ENCODE measurements at places on chromosomes 12 and 14.

DNA sequence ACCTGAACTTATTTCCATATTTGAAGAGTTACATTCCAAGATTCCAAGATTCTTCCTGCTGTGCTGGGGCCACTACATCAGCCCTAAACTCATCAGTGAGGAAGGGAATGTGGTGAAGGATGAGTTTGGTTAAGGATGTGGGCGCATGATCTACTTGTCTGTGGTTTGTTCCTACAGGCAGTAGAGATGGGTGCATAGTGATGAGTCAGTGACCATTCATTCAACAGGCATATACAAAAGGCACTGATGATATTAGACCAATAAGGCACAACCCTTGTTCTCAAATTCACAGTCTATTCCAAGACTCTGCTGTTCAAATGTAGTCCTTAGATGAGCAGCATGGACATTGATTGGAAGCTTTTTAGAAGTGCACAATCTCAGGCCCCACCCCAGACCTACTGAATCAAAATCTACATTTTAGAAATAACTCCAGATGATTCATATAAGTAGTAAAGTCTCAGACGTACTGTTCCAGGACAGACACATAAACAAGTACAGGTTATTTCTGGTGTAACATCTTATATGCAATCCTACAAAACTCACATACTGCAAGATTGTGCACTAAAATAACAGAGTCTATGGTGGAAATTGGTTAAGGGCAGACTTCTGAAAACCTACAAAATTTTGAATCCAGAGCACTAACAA is 47.7 kb upstream of the MAP3K9 start:
- DNase-seq = no peak

- no peak for DNase-seq
These were observed 41.9 kb downstream of the HCAR2 start for GRCh38 chr12:122661246-122661645.

DNA sequence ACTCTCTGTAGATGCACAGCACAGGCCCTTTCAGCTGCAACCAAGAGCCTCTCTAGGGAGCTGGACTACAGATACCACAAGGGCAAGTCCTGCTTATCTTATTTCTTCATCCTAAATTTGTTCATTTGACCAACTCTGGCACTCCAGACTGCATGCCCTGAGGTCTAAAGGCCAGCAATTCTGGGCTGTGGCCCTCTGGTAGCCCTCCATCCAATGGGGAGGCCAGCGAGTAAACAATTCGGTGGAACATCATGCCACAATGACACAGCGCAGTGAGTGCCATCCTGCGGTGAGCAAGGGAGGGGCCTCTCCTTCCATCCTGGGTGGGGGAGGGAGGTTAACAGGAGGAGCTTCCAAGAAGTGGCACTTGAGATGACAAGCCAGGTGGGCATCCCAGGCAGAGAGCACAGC is 652 bp upstream of the SELPLG start:
- DNase-seq = no peak

GRCh38 chr14:67917006-67917405 is 97.4 kb downstream of the RAD51B start:
- no peak for DNase-seq

DNA sequence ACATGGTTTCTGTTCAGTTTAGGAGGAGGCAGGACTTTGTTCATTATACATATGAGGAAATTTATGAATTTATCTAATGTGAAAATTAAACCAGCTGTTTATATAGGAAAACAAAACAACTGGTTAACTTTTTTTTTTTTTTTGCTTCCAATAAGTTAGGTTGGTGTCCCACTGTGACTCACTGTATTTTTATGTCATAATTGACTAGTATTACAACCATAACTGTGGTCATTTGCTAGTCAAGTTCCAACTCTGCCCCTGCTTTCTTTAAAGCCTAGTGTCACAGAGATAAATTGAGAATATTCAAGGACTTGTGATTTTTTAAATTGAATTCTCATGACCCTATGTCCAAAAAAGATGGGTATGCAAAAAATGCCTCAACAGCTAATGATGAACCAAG is 227.7 kb downstream of the BCAT1 start:
- DNase-seq = no peak

DNA sequence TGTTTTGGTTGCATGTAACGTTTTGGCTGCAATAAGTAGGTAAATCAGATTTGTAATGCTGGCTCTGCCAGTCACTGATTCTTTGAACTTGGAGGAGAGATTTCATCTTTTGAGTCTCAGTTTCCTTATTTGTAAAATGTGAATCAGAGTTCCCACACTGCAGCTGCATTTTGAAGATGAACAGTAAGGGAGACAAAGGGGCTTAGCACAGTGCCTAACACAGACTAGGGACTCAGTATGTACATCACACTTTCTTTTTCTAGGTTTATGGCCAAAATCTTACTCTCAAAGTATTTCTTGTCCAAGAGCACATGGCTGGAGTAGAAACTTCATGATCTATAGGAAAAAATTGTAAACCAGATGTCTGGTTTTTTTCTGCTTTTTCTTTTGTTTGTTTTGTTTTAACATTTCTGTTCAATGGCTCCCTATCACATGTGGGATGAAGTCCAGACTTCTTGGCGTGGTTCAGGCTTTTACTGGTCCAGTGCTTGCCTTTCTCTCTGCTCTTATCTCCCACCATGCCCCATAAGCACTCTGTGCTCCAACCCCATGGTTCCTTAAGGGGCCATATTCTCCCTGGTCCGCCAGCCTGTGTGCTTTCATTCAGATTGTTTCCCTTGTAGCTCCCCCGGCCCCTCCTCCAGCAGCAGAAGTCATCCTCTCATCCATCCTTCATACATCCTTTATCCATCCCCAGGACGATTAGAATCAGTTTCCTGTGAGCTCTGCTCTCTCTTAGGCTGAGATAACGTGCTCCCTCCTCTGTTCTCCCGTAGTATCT is 58.0 kb downstream of the SYNE2 start:
- DNase-seq = no peak

DNA sequence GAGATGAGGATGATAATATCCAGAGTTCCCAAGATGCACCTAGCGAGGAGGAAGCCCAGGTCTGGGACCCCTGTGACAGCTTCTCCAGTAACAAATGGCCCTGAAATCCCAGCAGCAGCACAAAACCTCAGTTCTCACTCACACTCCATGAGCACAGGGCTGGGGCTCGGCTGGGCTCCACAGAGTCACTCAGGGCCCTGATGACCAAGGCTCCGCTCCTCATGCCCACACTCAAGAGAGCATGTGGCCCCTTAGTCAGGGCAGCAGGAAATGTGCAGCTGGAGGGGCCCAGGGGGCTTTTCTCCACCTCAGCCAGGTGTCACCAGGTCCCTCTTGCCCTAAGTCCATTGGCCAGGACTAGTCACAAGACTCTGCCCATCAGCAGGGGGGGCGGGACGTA is 242.7 kb upstream of the SFSWAP start:
- DNase-seq = no peak

GRCh38 chr14:91114079-91115065 is 499 bp downstream of the DGLUCY start:
- peak; percentile 28 for DNase-seq

GRCh38 chr12:98466640-98467400 is 48.6 kb upstream of the TMPO start:
- DNase-seq = no peak

- DNase-seq = no peak
These were observed 412.7 kb upstream of the SEL1L start for GRCh38 chr14:81946375-81946774.

GRCh38 chr12:114166362-114166761 is 200.2 kb upstream of the RBM19 start:
- peak; percentile 8 for DNase-seq

GRCh38 chr14:100091386-100091785 is 26.2 kb downstream of the EVL start:
- DNase-seq = no peak

DNA sequence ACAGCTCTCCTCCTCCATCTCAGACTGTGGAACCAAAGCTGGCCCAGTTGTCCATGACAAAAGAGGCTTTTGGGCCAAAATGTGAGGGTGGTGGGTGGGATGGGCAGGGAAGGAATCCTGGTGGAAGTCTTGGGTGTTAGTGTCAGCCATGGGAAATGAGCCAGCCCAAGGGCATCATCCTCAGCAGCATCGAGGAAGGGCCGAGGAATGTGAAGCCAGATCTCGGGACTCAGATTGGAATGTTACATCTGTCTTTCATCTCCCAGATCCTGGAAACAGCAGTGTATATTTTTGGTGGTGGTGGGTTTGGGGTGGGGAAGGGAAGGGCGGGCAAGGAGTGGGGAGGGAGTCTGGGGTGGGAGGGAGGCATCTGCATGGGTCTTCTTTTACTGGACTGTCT is 11.8 kb upstream of the TAMALIN start:
- no peak for DNase-seq

DNA sequence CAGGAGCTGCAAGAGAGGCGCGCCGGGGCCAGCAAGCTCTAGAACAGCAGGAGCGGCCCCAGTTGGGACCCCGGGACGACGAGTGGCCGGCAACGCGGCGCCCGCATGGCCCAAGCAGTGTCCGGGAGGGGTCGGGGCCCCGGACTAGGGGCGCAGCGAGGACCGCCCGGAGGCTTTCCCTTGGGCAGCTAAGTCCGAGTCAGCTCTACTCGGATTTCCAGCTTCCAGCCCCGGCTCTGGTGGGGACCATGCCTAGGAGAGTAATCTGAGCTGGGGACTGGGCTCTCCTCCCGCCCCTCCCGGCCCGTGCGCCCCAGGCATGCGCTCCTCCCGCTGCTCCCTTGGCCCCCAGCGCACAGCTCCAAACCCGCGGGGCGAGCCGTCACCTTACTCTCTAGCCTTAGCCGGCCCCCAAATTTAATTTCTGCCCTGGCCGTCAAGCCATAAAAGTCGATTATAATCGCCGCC is 41.6 kb upstream of the CAPRIN2 start:
- peak; percentile 56 for DNase-seq

DNA sequence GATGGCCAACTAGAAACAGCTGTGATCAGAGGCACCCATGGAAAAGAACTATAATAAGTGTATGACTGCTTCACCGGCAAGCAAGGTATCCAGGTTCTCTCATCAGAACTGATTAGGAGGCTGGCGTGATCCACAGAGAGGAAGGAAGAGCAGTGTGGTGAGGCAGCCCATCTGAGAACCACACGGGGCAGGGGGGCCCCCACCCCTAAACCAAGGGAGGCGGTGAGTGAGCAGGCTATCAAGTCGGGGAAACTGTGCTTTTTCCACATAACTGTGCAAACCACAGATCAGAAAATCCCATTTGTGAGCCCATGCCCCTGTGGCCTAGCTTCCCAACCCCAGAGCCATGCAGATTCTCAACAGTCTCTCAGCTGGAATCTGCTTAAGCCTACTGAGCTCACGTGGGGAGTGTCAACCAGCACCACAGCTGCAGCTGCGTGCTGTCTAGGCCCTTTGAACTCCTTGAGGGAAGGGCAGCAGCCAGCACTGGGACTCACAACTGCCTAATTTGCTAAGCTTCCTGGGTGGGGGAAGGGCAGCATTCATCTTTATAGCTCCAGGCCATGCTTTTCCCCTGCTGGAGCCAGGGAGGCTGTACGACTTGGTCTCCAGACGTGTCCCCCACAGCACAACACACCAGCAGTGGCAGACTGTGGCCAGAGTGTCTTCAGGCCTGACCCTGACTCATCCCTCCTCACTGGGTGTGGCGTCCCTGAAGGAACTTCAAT is 444.4 kb upstream of the ATP2B1 start:
- DNase-seq = peak; percentile 12

DNA sequence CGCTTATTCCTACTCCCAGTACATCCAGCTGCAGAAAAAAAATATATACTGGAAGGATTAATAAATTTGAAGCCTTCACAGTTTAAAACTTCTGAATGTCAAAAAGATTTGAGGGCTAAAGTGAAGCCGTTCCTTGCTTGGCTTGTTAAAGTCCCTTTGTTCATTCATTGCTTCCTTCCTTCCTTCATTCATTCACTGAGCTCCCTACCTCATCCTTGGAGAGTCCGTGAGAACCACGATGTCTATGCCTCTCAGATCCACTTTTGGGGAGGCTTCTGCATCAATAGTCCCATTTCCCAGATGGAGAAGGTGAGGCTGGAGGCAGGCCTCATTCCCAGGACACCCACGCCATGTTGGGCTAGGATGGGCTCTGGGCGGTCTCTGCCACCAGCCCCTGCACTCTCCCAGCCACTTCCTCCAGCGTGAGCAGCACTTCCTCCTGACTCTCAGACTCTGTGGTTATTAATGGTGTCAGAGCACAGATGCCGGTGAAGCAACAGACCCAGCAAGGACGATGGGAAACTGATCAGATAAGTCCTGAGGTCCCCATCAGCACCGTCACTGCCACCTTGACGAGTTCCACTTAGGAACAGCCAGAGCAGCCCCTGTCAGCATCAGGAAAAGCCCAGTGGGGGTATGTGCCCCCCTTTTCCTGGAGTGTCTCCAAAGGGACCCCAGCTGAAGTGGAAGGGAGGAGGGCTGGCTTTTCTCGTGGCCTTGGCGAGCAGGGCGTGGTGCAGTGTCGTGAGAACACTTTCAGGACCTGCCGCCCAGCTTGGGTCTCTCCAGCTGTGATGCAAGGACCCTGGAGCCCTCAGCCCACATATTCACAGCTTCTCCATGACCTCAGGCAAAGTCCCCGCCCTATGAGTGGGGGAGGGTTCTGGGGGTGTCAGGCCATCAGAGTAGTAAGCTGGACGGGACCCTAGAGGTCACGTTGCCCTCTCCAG is 21.2 kb downstream of the ASB2 start:
- no peak for DNase-seq

DNA sequence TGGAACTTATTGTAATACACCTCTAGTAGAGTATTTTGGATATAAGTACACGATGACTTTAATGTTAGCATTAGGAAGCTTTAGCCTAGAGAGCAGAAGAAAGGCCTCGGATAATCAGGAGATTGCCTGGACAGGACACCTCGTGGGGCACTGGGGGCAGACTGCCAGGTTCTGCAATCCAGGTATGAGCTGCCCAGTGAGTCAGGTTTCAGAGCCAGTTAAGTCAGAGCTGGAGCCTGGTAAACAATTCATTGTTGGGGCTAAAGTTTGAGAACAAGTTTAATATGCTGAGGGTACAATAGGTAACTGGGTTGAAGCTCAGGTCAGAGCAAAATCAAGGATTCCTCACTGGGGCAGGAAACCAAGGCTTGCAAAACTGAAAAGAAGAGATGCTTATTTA is 107.4 kb downstream of the RERGL start:
- no peak for DNase-seq

DNA sequence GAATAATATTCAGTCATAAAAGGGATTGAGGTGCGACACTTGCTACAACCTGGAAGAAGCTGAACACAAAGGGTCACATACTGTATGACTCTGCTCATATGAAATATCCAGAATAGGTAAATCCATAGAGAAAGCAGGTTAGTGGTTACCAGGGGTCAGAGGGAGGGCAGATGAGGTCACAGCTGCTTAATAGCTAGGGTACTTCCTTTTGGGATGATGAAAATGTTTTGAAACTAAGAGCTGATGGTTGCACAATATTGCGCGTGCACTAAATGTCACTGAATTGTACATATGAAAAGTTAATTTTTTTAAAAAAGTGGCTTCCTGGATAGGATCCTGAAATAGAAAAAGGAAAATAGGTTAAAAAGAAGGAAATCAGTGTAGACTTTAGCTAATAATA is 23.8 kb downstream of the NEUROD4 start:
- DNase-seq = no peak

- DNase-seq = peak; percentile 71
These were observed at the start of gene PDE3A for GRCh38 chr12:20368114-20368650. Gene PDE3A, plus strand, starts transcription at chr12:20368537. Its CDS starts 748 bp downstream, at chr12:20369285.

DNA sequence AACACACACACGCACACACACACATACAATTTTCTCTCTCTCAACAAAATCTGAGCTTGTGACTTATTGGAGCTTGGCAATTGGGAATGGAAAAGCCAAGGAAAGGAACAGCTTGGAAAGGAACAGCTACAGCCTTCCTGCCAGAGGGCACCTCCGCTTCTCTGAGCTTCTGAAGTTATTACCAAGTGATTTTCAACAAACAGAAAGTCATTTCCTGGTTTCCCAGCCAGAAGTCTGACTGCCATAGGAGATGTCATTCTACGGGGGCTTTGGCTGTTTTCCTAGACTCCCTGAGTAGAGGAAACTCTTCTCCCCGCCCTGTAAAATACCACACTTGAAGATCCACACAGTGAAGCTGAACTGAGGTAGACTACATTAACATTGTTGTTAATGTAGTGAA is 198.3 kb downstream of the CFAP54 start:
- DNase-seq = no peak

All from renal cortex interstitium (tissue), 15 donors.